ENCODE measurements at places on chromosomes 7 and 10.

- no peaks in the 10 kb centered on the region for H3K36me3 ChIP-seq
- no peaks in the 10 kb centered on the region for H3K4me1 ChIP-seq
- DNase-seq = no peak
- no peak overlapping the region for H3K4me3 ChIP-seq
- H3K27me3 ChIP-seq = peaks cover 22% of the 10 kb centered on the region
These were observed 66.8 kb downstream of the TMEM168 start for GRCh38 chr7:112723416-112723815.

DNA sequence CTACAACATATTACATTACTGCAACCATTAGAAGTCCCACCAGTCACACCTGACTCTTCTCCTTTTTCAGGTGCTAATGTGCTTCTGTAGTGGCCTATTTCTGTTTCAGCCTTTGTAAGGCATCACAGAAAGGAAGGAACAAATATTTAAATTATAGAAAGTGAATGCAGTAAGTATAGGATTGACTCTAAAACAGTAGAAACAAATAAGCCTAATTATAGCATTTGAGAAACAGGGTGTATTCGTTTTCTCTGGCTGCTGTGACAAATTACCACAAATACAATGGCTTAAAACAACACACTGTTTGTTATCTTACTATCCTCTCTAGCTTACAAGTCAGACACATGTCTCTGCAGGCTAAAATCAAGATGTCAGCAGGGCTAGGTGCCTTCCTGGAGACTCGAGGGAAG is 69.4 kb downstream of the CCSER2 start:
- peaks cover 13% of the 10 kb centered on the region for H3K4me1 ChIP-seq
- no peaks in the 10 kb centered on the region for H3K27me3 ChIP-seq
- peaks cover 4% of the 10 kb centered on the region for H3K36me3 ChIP-seq
- no peak overlapping the region for H3K27ac ChIP-seq
- no peak for DNase-seq
- no peak overlapping the region for H3K4me3 ChIP-seq

DNA sequence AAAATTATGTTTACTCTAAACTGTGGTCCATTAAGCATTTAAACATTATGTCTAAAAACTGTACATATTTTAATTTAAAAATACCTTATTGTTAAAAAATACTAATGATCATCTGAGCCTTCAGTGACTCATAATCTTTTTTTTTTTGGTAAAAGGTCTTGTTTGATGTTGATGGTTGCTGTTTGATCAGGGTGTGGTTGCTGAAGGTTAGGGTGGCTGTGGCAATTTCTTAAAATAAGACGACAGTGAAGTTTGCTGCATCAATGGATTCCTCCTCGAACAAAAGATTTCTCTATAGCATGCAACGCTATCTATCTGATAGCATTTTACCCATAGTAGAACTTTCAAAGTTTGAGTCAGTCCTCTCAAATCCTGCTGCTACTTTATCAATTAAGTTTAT is 180.0 kb upstream of the AHR start:
- peaks cover 2% of the 10 kb centered on the region for H3K36me3 ChIP-seq
- H3K4me3 ChIP-seq = no peak overlapping the region
- H3K4me1 ChIP-seq = peaks cover 21% of the 10 kb centered on the region
- no peak overlapping the region for H3K27ac ChIP-seq
- H3K27me3 ChIP-seq = no peaks in the 10 kb centered on the region

DNA sequence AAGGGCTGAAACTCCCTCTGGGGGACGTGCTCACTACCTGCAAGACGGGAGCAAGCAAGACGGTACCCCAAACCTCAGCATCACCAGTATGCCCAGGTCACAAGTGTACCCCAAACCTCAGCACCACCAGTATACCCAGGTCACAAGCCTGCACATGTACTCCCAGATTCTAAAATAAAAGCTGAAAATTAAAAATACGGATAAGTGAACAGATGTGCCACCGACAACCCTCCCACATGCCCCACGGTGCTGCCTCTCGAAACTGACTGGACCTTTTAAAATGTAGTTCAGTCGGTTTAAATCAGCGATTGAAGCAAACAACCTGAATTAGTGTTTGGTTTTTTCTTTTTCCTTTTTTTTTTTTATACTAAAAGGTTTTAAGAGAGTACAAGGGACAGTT is 566.5 kb downstream of the DNAJB6 start:
- no peaks in the 10 kb centered on the region for H3K36me3 ChIP-seq
- no peak for DNase-seq
- H3K27ac ChIP-seq = no peak overlapping the region
- H3K4me3 ChIP-seq = no peak overlapping the region
- H3K4me1 ChIP-seq = no peaks in the 10 kb centered on the region

GRCh38 chr10:29345910-29346209 is 57.0 kb downstream of the LYZL1 start:
- no peak overlapping the region for H3K27ac ChIP-seq
- H3K4me1 ChIP-seq = no peaks in the 10 kb centered on the region
- no peak overlapping the region for H3K4me3 ChIP-seq
- H3K36me3 ChIP-seq = no peaks in the 10 kb centered on the region

- H3K4me3 ChIP-seq = no peak overlapping the region
- H3K36me3 ChIP-seq = peaks cover 4% of the 10 kb centered on the region
- peaks cover 22% of the 10 kb centered on the region for H3K4me1 ChIP-seq
- no peaks in the 10 kb centered on the region for H3K27me3 ChIP-seq
- no peak for DNase-seq
- no peak overlapping the region for H3K27ac ChIP-seq
These were observed 60.8 kb downstream of the GDI2 start for GRCh38 chr10:5752301-5752871.

DNA sequence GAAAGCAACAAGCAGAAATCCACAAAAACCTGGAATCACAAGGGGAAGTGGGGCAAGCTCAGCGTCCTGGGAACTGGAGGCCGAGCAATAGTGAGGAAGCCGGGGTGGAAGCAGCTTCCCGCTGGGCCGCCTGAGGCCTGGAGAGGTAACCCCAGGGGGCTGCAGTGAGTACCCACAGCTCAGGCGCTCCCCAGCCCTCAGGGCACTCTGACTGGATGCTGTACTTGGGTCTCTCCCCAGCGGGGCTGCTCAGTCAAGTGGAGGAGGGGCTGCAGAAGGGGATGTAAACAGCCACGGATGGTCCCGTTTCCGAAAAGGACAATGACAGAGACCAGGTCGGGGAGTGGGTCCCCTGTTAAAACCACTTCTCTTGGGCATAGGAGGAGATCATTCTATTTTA is 50.3 kb downstream of the SLIT1 start:
- H3K27ac ChIP-seq = no peak overlapping the region
- no peak overlapping the region for H3K4me3 ChIP-seq

Data from activated T-cell treated with anti-CD3 and anti-CD28 coated beads, Interleukin-2, amount 50 U/mL, for 72 hours (primary cell).